Epithelial cell of esophagus (primary cell): ENCODE measurements at places on chromosomes 6 and 20.
A peak's percentile ranks its signal among the peaks of the same experiment; 100 is the strongest.

DNA sequence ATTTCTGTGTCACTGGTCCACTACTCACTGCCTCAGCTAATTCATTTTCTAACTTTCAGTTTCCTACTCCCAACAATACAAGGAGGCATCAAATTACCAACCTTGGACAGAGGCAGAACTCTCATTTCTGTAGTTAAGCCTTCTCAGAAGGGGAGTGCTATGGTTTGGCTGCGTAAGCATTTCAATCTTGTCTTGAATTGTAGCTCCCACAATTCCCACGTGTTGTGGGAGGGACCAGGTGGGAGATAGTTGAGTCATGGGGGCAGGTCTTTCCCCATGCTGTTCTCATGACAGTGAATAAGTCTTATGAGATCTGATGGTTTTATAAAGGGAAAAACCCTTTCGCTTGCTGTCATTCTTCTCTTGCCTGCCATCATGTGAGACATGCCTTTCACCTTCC is 22.9 kb downstream of the HLA-DRA start:
- DNase-seq: no peak

- DNase-seq: peak; percentile 13
Observed at GRCh38 chr6:106324726-106325335, 729 bp downstream of the ATG5 start.

DNA sequence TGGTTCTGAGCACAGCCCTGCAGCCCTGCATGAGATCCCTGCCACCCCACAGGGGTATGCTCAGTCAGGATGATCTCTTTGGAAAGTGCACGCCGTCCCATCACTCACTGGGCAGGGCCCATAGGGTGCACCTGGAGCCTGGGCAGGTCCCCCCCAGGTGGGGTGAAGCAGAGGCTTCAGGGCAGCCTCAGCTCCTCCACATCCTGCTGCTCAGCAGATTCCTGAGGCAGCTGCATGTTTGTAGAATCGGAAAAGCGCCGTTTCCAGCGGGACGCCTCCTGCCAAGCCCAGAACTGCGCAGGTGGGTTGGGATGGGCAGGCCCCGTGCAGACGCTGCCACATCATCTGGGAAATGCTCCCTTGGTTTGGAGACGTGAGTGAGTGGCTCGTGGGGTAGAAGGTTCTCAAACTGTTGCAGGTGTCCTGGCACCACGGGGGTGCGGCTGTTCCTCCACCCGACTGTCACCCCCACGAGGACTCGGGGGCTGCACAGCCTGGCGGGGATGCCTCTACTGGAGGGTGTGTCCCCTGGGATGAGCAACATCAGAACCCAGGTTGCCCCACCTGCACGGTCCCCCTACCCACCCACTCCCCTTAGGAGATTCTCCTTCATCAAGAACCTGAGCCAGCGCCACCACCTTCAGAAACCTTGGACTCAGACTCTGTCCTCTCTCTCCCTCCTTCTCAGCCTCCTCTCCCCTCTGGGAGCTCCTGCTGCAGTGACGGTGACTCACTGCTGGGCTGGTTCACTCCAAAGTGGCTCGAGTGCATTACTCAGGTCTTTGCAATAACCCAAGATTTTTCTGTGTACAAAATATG is 334.1 kb downstream of the TAF4 start:
- DNase-seq: peak; percentile 25

GRCh38 chr20:38119446-38119845 is 45.6 kb downstream of the TGM2 start:
- no peak for DNase-seq

DNA sequence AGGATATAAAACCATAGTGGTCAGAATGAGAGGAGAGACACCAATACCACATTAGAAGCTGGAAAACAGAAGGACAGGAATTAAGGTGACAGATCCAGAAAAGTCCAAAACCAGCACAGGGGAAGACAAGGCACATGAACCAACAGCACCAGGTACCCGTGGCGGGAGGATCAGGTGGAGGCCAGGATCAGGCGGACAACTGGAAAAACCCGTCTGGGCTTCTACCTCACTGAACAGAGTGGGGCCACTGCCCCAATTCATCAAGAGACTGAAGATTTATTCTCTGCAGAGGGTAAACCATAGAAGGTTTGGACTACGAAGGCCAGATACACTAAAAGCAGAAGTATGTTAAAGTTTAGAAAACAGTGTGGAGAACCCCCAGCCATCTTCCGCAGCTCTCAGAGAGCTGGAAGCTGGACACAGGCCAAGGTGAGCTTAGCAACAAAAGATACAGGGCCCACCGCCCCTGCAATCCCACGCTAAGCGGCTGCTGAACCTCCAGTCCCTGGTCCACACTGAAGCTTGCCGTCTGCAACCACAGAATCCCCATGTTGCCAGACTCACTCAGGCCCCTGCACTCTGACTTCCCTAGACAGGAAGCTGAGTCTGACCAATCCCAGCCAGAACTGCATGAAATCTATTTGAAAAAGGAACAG is 29.9 kb downstream of the ABHD12 start:
- DNase-seq: peak; percentile 31

GRCh38 chr6:20207088-20207418 is 5.2 kb downstream of the MBOAT1 start:
- no peak for DNase-seq

GRCh38 chr20:35305682-35306556 is 13.7 kb upstream of the FAM83C start:
- DNase-seq: peak; percentile 100

DNA sequence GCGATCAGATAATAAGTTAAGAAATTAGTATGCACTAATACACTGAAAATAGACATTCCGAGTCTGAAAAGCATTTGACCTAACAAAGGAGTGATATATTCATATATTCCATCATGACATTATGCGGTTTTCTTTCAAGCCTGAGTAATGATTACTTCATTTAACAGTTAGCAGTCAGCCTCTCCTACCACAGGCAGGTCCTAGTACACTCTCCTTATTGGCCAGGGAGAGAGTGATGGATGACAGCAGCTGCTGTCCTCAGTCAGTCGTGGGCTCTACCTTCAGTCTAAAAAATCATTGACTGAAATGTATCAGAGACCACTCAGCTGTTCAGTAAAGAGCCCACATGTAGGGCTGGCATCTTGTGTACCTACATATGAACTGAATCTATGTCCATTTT is 33.2 kb upstream of the VGLL2 start:
- peak; percentile 5 for DNase-seq

GRCh38 chr6:149320796-149321195 is 3.3 kb downstream of the TAB2 start:
- DNase-seq: no peak

GRCh38 chr6:117142995-117143394 is 122.4 kb upstream of the VGLL2 start:
- no peak for DNase-seq

DNA sequence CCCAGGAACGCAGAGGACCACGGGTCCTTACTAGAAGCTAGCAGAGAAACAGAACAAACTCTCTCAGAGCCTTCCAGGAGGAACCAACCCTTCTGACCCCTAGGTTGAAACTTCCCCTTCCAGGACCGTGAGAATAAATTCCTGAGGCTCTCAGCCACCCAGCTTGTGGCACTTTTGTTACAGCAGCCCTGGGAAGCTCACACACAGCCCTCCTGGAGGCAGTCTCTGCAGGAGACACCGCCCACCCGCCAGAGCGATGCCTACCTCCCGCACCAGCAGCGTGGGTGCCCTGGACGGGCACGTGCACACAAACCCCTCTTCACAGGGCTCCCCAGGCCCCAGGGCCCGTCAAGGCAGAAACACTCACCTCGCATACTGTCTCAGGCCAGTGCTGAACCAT is 4.2 kb downstream of the RNASET2 start:
- DNase-seq: no peak

GRCh38 chr20:51828762-51829161 is 26.4 kb upstream of the SALL4 start:
- no peak for DNase-seq

- no peak for DNase-seq
Observed at GRCh38 chr6:49776444-49776843, 10.6 kb downstream of the PGK2 start.

DNA sequence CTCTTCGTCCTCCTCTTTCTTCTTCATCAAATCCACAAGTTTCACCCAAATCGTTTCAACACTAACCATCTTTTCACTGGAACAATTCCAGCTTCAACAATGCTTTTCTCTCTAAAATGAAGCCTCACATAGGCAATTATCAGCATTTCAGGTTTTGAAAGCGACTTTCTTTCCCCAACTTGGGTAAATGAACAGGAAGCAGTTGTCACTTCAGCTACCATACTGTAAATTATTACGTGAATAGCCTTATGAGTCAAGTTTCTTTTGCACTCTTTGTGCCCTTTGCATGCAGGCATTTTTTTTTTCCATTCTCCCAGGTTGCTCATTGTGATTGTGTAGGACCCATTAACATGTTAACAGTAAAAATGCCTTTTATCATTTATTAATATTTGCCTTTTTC is 121.7 kb upstream of the BTBD3 start:
- no peak for DNase-seq

GRCh38 chr6:33908025-33908424 is 104.2 kb upstream of the MLN start:
- no peak for DNase-seq

DNA sequence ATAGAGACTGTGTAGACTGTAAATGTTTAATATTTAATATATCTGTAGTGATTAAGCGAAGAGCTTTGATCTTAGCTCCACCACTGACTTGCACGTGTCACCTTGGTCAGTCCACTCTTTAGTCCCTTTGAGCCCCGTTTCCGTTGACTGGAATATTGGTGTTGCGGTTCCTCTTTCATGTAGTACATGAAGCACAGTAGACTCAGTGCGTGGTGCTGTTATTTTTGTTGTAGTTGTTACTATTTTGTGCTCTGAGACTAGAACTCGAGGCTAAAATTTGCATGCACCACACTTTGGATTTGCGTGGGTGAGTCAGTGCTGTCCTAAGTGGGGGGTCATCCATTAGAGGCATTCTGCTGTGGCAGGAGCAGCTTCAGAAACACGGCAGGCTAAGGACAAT is 291.4 kb downstream of the QKI start:
- no peak for DNase-seq

DNA sequence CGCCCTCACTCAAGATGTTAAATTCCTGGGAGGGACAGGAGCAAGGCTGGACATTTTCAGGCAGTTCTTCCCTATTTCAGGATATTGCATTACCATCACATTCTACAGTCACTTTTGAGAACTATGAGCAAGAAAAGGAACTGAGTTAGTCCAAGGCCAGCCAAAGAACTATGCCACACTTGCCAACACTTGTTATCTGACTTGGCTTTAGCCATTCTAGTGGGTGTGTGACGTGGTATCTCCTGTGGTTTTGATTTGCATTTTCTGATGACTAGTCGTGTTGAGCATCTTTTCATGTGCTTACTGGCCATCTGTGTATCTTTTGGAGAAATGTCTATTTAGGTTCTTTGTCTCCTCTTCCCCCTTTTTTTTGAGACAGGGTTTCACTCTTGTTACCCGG is 12.0 kb downstream of the XRN2 start:
- peak; percentile 95 for DNase-seq

GRCh38 chr6:73515204-73515655 is 5.6 kb downstream of the EEF1A1 start:
- peak; percentile 29 for DNase-seq

DNA sequence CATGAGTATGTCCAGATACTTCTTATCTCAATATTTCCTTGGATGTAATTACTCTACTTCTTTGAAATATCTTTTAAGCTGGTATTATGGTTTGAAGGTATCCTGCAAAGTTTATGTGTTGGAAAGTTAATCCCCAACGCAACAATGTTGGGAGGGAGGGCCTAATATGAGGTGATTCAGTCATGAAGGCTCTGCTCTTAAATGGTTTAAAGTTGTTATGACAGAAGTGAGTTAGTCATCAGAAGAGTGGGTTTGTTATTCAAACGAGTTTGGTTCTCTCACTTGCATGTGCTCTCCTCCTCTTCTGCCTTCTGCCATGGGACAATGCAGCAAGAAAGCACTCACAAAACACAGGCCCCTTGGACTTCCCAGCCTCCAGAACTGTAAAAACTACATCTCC is 176.3 kb downstream of the KCNQ5 start:
- peak; percentile 82 for DNase-seq

GRCh38 chr6:113668641-113669408 is 188.3 kb upstream of the MARCKS start:
- no peak for DNase-seq

GRCh38 chr6:36743538-36744303 is 46.1 kb downstream of the RAB44 start:
- peak; percentile 83 for DNase-seq

DNA sequence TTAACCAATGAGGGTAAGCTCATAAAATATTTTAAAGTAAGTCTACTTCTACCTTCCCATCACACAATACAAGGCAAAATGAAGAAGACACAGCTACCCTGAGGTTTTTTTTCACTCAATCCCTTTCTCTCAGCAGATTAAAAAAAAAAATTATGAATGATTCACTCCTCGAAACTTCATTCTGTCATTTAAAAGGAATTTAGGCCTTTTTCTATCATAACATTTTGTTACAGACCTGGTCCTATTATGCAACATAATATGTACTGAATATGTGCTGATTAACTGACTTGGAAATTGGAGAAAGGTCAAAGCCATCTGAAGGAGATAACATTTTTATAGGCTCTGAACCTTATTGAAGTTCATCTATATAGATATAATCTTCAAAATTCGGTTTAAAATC is 45.5 kb downstream of the PRL start:
- peak; percentile 66 for DNase-seq

DNA sequence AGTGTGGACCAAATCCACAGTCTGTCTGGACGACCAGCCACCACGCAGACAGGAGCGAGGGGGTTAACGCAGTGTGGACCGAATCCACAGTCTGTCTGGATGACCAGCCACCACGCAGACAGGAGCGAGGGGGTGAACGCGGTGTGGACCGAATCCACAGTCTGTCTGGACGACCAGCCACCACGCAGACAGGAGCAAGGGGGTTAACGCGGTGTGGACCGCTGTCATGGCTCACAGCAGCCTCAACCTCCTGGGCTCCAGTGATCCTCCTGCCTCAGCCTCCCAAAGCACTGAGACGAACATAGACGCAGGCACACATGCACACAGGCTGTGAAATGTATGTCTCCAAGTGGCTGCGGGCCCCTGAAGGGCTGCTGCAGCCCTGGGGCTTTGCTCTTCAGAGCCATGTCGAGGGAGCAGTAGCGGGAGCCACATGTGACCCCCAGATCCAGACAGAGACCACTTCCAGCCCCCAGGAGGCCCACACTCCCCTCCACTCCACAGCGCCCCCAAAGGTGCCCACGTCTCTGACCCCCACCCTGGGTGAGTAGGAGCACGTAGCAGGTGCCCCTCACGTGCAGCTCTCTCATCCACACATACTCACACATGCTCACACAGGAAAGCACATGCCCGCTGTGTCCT is 98.1 kb downstream of the YTHDF1 start:
- DNase-seq: no peak

- DNase-seq: peak; percentile 42
Observed at GRCh38 chr6:87277123-87277522, 45.3 kb upstream of the SMIM8 start.
